GDM1 (cell line): ENCODE measurements at places on chromosomes 12 and 14.
A peak's percentile ranks its signal among the peaks of the same experiment; 100 is the strongest.

DNA sequence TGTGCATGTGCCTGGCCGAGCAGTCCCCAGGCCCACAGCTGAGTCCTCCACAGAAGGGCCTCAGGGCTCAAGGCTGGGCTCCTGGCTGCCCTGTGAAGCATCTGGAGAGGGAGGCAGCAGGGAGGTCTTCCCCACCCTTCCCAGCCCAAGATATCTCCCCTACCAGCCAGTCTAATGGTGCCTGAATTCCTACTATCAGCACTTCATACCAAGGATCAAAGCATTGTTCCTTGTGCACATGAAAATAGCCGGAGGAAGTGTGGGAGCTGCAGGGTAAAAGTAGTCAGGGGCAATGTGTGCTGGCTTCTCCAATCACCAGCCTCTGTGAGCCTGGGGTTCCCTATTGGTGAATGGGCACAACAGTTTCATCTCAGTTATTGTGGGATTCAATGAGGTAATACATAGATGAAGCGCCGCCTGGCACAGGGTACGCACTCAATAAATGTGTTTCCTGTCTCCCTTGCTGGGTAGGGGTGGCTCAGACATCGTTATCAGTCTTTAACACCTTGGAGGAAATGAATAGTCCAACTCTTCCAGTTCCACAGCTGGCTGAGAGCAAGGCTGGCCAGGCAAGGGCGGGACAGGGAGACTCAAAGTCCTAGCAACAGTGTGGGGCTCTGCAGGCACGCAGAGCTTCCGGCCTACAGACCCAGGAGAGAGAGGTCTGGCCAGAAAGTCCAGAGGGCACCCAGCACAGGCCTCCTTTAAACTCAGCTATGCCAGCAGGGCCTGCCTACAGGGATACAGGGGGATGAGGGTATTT is 39.1 kb upstream of the PNMA1 start:
- DNase-seq = peak; percentile 90

GRCh38 chr12:67940780-67941243 is 48.4 kb upstream of the IFNG-AS1 start:
- DNase-seq = no peak

DNA sequence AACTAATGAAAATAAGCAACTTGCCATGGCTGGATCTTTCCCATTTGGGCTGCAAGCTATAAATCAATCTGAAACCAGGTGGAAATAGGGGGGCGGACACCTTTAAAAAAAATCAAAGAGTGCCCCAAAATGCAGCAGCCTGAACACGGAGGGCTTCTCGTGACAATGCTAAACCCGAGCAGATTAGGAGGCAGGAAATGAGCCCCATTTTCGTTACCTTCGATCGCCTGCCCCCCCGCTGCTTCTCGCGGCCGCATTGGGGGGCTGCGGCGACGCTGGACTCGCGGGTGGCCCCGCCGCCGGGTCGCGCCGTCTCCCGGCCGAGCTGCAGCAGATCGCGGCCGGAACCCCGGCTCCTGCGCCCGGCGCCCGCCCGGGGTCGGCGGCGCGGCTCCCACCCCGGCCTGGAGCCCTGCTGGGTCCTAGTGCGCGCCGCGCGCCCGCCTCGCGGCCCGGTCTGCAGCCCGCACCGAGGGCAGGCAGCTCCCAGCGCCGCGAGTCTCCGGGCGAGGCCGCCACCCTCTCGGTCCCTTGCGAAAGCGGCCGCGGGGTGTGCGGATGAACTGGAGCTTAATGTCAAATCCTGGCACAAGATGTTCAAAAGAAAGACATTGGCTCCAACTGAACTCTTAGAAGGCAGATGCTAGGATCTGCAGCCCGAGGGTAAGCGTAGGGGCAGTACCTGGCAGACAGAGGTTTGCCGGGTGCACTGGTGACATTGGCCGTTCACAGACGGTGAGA is 201.9 kb upstream of the FOXN3 start:
- DNase-seq = peak; percentile 78

- DNase-seq = no peak
Measured at GRCh38 chr12:47272412-47273190, 192.8 kb upstream of the AMIGO2 start.

- no peak for DNase-seq
Measured at GRCh38 chr12:20576528-20576927, 118.6 kb upstream of the SLCO1C1 start.

DNA sequence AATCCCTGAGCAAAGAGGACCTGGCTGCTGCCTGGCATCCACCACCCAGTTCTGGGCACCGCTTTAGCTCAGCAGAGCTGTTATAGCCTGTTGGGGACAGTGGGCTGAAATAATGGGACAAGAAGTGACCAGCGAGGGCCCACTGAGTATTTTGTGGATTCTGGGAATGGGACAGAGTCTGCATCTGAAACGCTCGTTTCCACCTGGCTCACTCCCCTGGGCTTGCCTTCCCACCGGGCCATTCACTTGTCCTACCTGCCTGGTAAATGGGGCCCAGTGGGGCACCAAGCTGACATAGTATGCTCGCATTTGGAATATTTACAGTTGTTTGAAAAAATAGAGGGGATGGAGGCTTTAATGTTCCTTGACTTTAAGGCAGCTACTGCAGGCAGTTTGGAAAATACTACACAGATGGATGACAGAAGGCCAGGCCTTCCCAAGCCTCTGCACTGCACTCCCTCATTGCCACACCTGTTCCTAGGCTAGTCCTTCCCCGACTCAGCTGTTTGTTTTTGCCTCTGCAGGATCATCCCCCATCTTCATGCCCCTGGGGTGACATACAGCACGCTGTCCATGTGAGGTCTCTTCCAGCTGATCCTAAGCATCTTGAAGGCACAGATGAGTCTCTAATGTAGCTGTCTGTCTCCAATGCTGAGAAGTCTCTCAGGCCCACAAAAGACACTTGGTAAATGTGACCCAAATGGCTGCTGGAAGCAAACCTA is 61.3 kb upstream of the DICER1 start:
- DNase-seq = no peak

GRCh38 chr14:29745863-29746262 is 181.8 kb downstream of the PRKD1 start:
- no peak for DNase-seq

- no peak for DNase-seq
Measured at GRCh38 chr14:53044486-53044885, 93.6 kb upstream of the FERMT2 start.

DNA sequence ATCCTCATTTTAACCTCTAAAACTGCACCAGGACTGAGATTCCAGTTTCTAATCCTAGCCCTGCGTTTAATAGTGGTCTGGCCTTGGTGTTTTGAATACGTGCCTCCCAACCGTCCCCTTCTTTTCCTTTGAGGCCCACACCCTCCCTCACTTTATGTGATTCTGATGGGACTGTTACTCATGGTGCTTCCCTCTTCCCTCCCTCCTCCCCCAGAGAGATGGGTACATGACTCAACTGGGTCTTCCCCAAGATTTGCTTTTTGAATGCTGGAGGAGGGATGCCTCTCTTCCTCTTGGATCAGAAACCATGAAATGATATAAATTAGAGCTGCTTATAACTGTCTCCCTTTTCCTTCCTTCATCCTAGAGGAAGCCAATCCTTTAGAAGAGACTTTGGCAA is 8.2 kb upstream of the PPP2R5E start:
- DNase-seq = no peak
